ENCODE measurements at places on chromosomes 11 and 22.

- DNase-seq, result no peak
Measured at GRCh38 chr11:27592098-27592780, 85.7 kb upstream of the LIN7C start.

- no peak for DNase-seq
Measured at GRCh38 chr22:27197052-27197451, 539.7 kb downstream of the MIAT start.

- DNase-seq, result no peak
Measured at GRCh38 chr11:39461066-39461465, 1998.4 kb downstream of the LRRC4C start.

DNA sequence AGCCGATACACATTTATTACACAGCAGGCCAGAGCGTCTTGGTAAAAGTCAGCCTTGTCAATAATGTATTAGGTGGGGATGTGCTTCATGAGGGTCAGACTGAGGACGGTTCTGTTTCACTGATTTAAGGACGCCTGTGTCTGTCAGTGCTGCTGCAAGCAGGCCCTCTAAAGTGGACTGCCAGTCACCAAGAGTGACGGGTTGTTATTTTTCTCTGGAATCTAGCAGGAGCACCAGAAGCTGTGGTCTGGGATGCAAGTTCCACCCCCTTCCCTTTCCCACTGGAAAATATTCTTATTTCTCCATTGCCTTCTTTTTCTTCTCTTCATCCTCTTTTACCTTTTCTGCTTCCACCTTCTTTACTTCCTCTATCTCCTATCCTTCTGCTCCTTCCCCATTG lies 191.2 kb upstream of the NCAM1 start:
- no peak for DNase-seq

DNA sequence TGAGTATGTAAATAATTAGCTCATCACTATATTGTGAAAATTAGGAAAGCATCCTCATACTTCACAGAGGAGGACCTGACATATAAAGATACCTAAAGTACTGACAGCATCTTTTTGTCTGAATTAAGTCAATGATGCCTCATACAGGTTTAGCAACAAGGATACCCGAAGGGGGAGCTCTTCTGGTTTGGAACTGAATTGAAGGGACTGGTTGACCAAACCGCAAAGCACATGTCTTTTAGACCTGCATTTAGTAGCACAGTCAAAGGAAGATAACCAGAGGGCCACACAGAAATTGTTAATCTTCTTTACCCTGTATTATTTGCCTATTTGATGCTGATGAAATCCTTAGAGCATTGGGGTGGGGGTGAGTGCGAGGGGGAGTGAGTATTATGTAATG lies 12.9 kb upstream of the WT1 start:
- peak; percentile 62 for DNase-seq
